ENCODE measurements at places on chromosomes 7 and 10.

DNA sequence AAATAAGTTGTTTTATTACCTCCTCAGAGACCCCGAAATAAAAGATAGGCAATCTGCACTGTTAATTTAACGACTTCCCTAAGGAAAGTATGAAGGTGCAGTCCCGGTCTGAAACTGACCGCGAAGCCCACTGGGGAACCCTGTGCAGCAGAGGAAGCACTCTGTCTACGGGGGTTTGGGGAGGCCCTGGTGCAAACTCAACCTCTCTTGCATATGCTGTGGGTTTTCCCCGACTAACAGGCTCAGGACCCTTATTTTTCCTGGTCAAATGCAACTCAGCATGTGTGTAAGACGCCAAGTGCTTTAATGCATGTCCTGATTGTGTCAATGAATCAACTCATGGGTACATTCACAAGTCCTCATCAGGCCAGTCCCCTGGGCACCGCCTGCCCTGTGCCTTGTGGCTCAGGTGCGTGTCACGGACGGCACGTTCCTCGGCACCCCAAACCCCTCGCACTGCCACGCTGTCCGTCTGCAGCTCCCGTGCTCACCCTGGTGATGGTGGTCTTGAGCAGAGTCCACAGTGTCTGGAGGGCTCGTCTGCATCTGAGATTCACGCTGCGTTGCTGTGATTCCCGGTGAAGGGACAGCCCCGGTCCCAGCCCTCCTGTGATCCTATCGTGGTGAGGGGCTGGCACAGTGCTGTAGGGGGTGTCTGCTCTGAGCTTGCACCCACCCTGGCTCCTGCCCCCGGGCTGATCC is 33.8 kb downstream of the JAKMIP3 start:
- DNase-seq = no peak

DNA sequence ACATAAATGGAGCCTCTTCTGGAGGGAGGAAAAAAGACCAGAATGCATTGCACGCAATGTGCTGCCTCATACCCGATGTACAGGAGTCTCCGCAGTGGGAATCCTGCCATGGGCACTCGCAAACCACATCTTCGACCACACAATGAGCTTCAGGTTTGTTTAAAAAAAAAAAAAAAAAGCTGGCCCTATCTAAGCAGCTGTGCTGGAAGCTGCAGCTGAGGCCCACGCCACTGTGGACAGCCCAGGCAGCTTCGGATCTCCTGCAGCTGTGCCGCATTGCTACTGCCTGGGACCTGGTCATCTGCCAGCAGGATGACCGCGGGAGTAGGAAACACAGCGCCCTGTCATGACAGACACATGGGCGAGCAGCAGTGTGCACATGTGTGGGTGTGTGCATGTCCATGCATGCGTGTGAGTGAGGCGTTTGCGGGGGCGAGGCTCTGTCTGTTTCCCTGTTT is 26.0 kb downstream of the EN2 start:
- DNase-seq = no peak

DNA sequence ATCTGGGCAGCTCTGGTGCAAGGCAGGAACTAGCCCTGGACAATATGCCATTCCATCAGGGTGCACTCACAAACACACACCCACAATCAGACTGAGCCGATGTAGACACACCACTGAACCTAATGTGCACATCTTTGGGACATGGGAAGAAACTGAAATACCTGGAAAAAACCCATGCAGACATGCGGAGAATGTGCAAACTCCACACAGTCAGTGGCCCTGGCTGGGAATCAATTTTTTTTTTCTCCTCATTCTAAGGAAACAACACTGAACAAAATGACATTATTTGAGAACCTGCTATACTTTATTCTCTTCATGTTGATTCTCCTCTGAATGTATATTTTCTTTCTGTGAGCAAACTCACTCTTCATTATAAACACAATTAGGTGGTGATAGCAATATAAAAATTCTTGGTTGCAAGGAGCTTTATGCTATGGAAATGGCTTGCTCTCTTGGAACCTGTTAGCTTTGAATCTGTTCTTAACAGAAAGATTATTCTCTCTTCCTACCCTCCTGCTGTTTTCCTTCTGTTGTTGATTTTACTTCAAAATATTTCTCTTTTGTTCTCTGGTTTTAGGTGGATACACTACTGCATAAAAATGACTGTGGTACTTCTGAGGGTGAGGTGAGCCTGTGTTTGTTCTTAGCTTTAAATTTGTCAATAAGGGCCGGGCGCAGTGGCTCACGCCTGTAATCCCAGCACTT is 33.0 kb upstream of the MICU1 start:
- no peak for DNase-seq

DNA sequence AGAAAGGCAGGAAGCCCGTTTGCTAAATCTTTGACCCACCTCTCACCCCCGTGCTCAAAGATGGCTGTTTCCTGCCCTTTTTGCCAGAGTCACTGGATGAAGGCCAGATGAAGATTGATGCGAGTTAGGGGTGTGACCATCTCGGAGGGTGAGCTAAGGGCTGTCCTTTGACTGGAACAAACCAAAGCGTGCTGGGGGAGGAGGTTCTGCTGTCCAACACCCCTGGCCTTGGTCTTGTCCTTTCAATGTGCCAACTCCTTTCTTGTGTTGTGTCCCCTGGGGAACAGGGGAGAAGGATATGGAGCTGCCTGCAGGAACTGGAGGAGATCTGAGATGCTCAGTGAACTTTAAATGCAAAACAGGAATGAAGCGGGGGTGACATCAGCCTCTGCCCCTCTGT is 90.3 kb upstream of the ADAM12 start:
- no peak for DNase-seq

DNA sequence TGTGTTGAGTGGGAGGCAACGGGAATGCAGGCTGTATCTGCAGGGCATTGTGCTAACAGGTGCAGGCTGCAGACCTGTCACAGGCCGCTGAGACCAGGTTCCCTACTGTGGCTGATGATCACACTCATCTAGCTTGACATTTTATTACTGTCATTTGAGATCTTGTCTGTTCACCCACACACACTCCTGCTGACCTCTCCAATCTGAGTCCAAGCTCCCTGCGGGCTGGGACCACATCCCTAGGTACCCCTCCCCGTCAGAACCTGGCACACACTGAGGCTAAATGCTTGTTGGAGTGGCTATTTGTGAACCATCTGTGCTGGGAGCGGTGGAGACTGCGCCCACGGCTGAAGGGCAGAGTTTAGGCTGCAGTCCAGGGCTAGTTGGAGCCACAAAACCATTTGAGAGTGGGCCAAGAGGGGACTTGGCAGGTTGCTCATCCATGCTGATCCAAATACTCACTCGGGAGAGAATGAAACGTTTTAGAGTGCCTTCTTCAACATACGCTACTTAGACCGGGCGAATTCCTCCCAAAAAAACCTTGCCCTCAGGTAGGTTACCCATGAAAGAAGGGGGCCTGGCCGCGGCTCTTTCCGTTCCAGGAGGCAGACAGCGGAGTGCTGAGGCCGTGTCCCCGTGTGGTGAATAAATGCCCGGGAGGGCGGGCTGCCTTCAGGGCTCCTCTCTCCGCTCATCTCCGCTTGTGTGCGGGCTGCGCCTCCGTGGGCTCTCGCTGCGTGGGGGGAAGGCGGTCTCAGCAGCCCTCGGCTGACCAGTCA is 164.4 kb downstream of the RGS10 start:
- DNase-seq = no peak

GRCh38 chr10:1737222-1738061 is at the start of gene ADARB2:
Gene ADARB2, minus strand, starts transcription at chr10:1737525.
- no peak for DNase-seq

- peak; percentile 64 for DNase-seq
These were observed 4.0 kb upstream of the CFAP58 start for GRCh38 chr10:104349623-104350126.

GRCh38 chr10:16662923-16663322 is 141.2 kb upstream of the C1QL3 start:
- DNase-seq = no peak

DNA sequence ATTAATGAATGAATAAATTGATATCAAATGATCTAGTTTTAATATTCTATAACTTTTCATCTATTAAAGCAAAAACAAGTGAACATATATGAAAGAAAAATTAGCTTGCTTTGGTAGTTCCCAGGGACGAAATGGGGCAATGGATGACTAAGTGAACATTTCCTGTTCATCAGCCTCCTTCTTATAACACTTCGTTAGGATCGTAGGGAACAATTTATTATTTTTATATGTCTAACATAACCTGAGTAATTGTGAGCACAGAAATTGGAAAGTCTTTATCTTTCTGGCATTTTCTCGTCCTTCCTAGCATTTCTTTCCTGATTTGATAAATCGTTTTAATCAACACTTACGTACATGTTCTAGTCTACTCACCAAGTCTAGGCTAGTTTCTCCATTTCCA is 59.1 kb upstream of the PPP1R3C start:
- DNase-seq = no peak

- peak; percentile 27 for DNase-seq
These were observed 70.4 kb upstream of the APBB1IP start for GRCh38 chr10:26367771-26368170.

All from A549 (cell line).